Peyer's patch (tissue), 4 donors: ENCODE measurements at places on chromosomes 13 and 19. TPM values are rescaled to one million over a fixed set of nuclear protein-coding genes. Genes with fewer than 3 reads are reported as not detected.

- no peaks in the 10 kb centered on the region for H3K27me3 ChIP-seq
- H3K4me3 ChIP-seq, result no peak overlapping the region
- H3K4me1 ChIP-seq, result no peaks in the 10 kb centered on the region
- H3K36me3 ChIP-seq, result no peaks in the 10 kb centered on the region
Observed at GRCh38 chr13:62908321-62908720, 1492.7 kb upstream of the PCDH20 start.

ATCAY gene
- total RNA-seq, result not detected

- H3K27me3 ChIP-seq, result no peaks in the 10 kb centered on the region
- DNase-seq, result no peak
- no peak overlapping the region for H3K4me3 ChIP-seq
- H3K4me1 ChIP-seq, result no peaks in the 10 kb centered on the region
Observed at GRCh38 chr13:67091603-67092002, 138.5 kb downstream of the PCDH9 start.

GRCh38 chr13:99385161-99385560 lies 78.0 kb upstream of the GPR183 start:
- peaks cover 14% of the 10 kb centered on the region for H3K4me1 ChIP-seq
- no peaks in the 10 kb centered on the region for H3K27me3 ChIP-seq

GRCh38 chr13:69194130-69194529 lies 913.5 kb upstream of the ATXN8OS start:
- H3K36me3 ChIP-seq, result no peaks in the 10 kb centered on the region
- H3K4me1 ChIP-seq, result no peaks in the 10 kb centered on the region
- no peak overlapping the region for H3K27ac ChIP-seq
- H3K27me3 ChIP-seq, result no peaks in the 10 kb centered on the region

- no peaks in the 10 kb centered on the region for H3K27me3 ChIP-seq
- no peaks in the 10 kb centered on the region for H3K4me1 ChIP-seq
- H3K27ac ChIP-seq, result no peak overlapping the region
- DNase-seq, result no peak
Observed at GRCh38 chr13:100984085-100984705, 309.6 kb upstream of the TMTC4 start.

TMEM38A gene
- total RNA-seq, result 2.3 TPM

ZNF526 gene
- total RNA-seq, result 14.0 TPM

DNA sequence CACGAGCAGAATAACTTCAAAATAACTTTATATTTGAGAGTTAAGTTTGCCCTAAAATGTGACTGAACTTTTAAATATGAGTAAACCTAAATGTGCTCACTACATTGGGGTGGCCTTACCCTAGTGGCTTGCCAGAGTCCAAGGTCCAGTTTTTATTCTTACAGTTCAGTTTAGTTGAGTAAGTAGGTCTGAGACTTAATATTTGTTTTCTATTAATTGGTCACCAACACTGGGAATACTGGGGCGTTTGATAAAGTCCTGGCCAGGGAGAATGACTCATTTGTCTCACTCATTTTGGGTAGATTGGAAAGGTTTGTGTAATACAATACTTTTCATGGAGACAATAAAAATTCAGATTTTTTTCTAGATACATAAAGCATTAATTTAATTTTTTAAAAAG lies 127.8 kb upstream of the SPATA13 start:
- H3K4me1 ChIP-seq, result no peaks in the 10 kb centered on the region
- H3K4me3 ChIP-seq, result no peak overlapping the region

GAPDHS gene
- not detected for total RNA-seq

- no peaks in the 10 kb centered on the region for H3K36me3 ChIP-seq
- no peaks in the 10 kb centered on the region for H3K4me1 ChIP-seq
- DNase-seq, result no peak
Observed at GRCh38 chr13:66618702-66619101, 611.4 kb downstream of the PCDH9 start.

EID2B gene
- total RNA-seq, result not detected

CEACAM7 gene
- total RNA-seq, result not detected

DNA sequence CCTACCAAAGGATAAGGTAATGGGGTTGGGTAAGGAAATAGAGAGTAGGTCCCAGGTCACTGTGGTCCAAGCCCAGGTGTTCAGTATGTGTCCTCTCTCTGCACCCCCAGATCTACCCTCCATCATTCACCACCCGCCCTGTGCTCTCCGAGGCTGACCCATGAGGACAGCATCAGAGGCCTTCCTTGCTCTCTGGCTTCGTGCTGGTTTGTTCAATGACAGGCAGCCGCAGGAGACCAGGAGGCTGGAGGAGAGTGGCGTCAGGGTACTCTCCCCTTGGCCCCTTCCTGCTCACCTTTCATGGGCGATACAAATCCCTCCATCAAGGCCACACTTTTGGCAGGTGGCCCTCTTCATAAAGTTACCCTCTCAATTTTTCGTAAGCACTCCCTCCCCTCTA lies 1.7 kb downstream of the TUBA3C start:
- DNase-seq, result no peak
- no peak overlapping the region for H3K4me3 ChIP-seq
- no peak overlapping the region for H3K27ac ChIP-seq
- no peaks in the 10 kb centered on the region for H3K4me1 ChIP-seq

ZMYM2 gene
- total RNA-seq, result 91.0 TPM

DNA sequence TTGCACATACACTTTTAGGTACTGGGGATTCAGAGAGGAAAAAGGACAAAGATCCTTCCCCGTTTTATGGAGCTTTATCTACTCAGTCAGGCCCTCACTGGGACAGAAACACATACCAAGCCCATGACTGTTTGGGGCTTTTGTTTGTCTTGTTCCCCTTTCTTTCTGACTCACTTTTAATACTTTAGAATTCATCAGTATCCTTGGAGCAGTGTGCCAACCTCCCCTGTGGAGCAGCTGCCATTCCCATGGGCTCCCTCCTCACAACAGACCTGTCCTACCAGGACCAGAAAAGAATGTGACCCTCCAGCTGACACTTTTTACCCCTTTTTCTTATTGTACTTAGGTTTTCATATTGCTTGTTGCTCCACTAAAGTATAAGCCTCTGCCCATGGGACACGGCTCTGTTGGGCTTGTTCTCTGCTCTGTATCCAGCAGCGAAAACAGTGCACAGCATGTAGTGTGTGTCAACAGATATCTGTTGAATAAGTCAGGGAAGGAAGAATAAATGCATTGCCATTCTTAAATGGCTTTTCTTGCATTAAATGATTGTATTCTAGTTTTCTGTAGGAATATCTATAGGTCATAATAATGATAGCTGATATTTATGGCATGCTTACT lies 431.1 kb downstream of the EFNB2 start:
- H3K36me3 ChIP-seq, result no peaks in the 10 kb centered on the region
- no peak overlapping the region for H3K27ac ChIP-seq
- H3K4me3 ChIP-seq, result no peak overlapping the region
- no peak for DNase-seq
- H3K4me1 ChIP-seq, result no peaks in the 10 kb centered on the region
- H3K27me3 ChIP-seq, result no peaks in the 10 kb centered on the region

DNA sequence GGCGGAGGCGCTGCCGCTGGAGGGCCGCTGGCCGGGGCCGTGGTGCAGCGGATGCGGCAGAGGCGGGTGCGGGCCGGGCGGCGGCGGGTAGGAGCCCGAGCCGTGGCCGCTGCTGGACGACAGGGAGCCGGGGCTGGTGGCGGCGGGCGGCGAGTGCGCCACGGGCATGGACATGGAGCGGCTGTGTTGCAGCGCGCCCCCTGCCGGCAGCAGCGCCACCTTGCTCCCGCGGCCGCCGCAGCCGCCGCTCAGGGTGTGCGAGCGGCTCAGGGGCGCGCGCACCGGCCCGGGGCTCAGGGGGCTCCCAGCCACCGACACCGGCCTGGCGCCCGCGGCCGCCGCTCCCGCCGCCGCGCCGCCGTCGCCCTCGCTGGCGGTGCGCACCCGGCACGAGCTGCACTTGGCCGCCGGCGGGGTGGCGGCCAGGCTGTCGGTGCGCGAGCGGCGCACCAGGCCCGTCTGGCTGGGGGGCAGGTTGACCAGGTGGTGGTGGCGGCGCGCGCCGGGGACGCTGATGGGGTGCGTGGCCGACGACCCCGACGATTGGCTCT lies 1.7 kb downstream of the IRS2 start:
- DNase-seq, result no peak
- peak overlapping the region; percentile 77 for H3K4me3 ChIP-seq
- H3K27me3 ChIP-seq, result no peaks in the 10 kb centered on the region
- H3K4me1 ChIP-seq, result peaks cover 44% of the 10 kb centered on the region
- peak overlapping the region; percentile 75 for H3K27ac ChIP-seq

DNA sequence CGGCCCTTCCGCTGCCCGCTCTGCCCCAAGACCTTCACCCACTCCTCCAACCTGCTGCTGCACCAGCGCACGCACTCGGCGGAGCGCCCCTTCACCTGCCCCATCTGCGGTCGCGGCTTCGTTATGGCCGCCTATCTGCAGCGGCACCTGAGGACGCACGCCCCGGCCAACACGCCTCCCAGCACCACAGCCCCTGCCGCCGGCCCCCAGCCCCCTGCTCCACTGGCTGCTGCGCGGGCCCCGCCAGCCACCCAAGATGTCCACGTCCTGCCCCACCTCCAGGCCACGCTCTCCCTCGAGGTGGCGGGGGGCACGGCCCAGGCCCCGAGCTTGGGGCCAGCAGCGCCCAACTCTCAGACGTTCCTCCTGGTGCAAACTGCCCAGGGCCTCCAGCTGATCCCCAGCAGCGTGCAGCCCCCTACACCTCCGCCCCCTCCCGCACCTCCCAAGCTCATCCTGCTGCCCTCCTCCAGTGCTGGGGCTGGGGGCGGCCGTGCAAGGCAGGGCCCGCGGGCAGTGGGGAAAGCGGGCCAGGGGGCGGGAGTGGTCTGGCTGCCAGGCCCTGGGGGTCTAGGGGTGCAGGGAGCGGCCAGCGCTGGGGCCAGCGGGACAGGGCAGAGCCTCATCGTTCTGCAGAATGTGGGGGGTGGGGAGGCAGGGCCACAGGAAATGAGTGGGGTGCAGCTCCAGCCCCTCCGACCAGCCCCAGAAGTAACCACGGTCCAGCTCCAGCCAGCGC lies 1.9 kb upstream of the NAT14 start:
- H3K4me3 ChIP-seq, result no peak overlapping the region
- DNase-seq, result no peak
- H3K27me3 ChIP-seq, result no peaks in the 10 kb centered on the region

NAPSA gene
- 12.4 TPM for total RNA-seq

ATP12A gene
- total RNA-seq, result not detected

DNA sequence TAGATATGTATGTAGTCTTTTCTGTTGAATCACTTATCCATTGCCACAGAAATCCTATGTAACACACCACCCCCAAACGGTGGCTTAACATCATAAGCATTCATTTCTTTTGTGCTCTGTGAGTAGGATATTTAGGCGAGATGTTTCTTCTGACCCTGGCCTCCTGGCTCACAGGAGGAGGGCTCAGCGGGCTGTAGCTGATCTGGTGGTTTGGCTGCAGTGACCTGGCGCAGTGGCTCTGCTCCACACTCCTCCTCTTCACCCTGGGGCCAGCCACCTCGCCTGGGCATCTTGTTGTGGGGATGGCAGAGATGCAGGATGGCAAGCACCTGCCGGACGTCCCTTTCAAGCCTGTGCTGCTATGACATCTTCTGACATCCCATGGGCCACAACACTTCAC lies 147.1 kb upstream of the IRS2 start:
- H3K4me1 ChIP-seq, result no peaks in the 10 kb centered on the region
- no peaks in the 10 kb centered on the region for H3K27me3 ChIP-seq
- no peaks in the 10 kb centered on the region for H3K36me3 ChIP-seq
- no peak overlapping the region for H3K4me3 ChIP-seq

DNA sequence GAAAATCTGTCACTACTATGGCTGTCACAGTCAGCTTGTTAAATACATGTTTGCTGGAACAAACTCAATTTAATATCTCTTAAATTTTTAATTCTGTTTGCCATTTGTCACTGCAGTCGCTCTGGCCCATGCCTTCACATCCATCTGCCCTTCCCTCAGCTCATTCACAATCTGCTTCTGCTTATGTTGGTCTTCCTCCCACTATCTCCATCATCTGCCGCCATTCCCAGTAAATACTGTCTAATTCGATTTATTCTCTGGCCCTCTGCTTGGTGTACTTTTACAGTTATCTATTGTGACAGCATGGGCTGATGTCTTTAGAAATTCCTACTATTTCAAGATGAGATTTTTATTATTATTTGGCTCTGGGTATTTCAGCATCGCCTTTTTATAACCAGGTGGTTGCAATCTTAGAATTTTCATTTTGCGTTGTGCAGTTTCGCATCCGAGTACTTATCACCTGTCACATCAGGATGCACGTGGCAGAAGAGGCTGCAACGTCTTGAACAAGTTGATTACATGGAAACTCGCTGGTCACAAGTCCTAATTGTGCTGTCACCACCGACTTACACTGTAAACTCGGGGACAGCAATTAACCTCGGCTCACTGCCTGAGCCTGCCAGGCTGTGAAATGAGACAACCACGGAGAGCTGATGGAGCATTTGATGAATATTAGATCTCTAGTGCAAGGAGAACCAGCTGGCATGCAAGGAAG lies 158.4 kb downstream of the MYO16 start:
- H3K4me3 ChIP-seq, result no peak overlapping the region
- H3K4me1 ChIP-seq, result no peaks in the 10 kb centered on the region
- H3K27ac ChIP-seq, result no peak overlapping the region
- DNase-seq, result no peak

DNA sequence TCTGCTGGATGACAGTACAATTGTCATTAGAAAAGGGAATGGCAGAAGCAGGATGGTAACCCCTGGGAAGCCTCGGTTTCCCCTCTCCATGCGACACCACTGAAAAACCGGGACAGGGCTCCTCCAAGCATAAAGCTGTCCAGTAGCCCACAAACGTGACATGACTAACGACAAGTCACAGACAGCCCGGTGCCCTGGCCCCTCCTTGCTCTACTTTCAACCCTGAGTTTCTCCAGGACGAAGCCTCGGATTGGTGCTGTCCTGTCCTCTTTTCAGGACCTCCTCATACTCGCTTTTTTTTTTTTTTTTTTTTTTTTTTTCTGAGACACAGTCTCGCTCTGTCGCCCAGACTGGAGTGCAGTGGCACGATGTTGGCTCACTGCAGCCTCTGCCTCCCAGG lies 16.3 kb downstream of the DPP9 start:
- no peak for DNase-seq
- no peak overlapping the region for H3K27ac ChIP-seq
- no peaks in the 10 kb centered on the region for H3K27me3 ChIP-seq
- H3K36me3 ChIP-seq, result peaks cover 71% of the 10 kb centered on the region
- H3K4me1 ChIP-seq, result no peaks in the 10 kb centered on the region

DNA sequence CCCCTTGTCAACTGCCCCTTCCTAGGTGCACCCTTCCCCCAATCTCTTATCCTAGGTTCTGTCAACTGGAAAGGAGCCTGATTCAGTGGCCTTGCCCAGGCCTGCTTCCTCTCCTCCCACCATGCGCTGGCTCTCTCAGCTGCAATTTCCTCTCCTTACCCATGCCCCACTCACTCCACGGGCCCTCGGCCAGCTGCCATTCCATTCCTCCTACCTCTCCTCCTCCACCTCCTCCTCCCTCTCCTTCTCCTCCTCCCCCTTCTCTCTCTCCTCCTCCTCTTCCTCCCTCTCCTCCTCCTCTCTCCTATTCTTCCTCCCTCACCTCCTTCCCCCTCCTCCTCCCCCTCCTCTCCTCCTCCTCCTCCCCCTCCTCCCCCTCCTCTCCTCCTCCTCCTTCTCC lies 9.6 kb upstream of the TIMM44 start:
- no peak for DNase-seq
- no peaks in the 10 kb centered on the region for H3K4me1 ChIP-seq
- no peak overlapping the region for H3K27ac ChIP-seq
- H3K36me3 ChIP-seq, result no peaks in the 10 kb centered on the region
- no peaks in the 10 kb centered on the region for H3K27me3 ChIP-seq
